ENCODE measurements at places on chromosomes 2 and 18. TPM values are rescaled to one million over a fixed set of nuclear protein-coding genes. Genes with fewer than 3 reads are reported as not detected.

Gene VPS4B
- 45.0 TPM for total RNA-seq

Gene XDH
- total RNA-seq, result not detected

Gene SCN3A
- total RNA-seq, result not detected

Gene SKOR2
- not detected for total RNA-seq

Gene IGFBP5
- 52.9 TPM for total RNA-seq

Gene ANKZF1
- 16.5 TPM for total RNA-seq

Gene SCN2A
- under 0.01 TPM for total RNA-seq

Gene KYNU
- total RNA-seq, result not detected

Gene BCL11A
- total RNA-seq, result 0.36 TPM

Gene RNU2-63P
- total RNA-seq, result 284 TPM

Gene RFTN2
- 3.8 TPM for total RNA-seq

Gene WNT10A
- total RNA-seq, result not detected

Gene MRPL30
- 36.4 TPM for total RNA-seq

Gene RAB6C
- total RNA-seq, result not detected

Gene ESPNL
- not detected for total RNA-seq

Gene LCT
- not detected for total RNA-seq

Gene SNORC
- 0.38 TPM for total RNA-seq

Gene ERMN
- total RNA-seq, result not detected

Gene SCG2
- 0.38 TPM for total RNA-seq

Gene LHCGR
- not detected for total RNA-seq

Gene SDC1
- total RNA-seq, result 0.47 TPM

Gene PLCD4
- total RNA-seq, result 0.85 TPM

Gene ASAP2
- 61.9 TPM for total RNA-seq

Gene CYRIA
- total RNA-seq, result 27.4 TPM

Gene SLC30A3
- total RNA-seq, result not detected

Gene DHRS9
- 17.0 TPM for total RNA-seq

Gene ASPRV1
- 0.09 TPM for total RNA-seq

Gene SCYGR4
- not detected for total RNA-seq

Gene KIF5C
- 0.09 TPM for total RNA-seq

Gene FAHD2B
- total RNA-seq, result 5.8 TPM

All from endothelial cell of coronary artery (primary cell).